Kidney epithelial cell (primary cell): ENCODE measurements at places on chromosomes 6 and 20.
A peak's percentile ranks its signal among the peaks of the same experiment; 100 is the strongest.

DNA sequence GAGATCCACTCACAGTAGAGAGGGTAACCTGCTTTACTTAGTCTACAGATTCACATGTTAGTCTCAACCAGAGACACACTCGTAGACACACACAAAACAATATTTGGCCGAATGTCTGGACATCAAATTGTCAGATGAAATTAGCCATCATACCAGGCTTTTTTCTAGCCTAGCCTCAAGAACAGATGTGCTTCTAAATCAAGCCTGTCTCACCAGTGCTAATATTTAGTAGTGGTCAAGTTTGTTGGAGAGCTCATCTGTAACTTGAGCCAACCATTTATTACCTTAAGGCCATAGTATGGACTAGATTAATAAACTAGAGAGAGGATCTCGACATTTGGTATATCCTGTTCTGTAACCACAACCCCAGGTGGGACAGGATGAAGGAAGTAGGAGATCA is 1118.8 kb upstream of the MAP3K7 start:
- DNase-seq: no peak

GRCh38 chr20:1465470-1466210 is 1.0 kb downstream of the NSFL1C start:
- DNase-seq: no peak

DNA sequence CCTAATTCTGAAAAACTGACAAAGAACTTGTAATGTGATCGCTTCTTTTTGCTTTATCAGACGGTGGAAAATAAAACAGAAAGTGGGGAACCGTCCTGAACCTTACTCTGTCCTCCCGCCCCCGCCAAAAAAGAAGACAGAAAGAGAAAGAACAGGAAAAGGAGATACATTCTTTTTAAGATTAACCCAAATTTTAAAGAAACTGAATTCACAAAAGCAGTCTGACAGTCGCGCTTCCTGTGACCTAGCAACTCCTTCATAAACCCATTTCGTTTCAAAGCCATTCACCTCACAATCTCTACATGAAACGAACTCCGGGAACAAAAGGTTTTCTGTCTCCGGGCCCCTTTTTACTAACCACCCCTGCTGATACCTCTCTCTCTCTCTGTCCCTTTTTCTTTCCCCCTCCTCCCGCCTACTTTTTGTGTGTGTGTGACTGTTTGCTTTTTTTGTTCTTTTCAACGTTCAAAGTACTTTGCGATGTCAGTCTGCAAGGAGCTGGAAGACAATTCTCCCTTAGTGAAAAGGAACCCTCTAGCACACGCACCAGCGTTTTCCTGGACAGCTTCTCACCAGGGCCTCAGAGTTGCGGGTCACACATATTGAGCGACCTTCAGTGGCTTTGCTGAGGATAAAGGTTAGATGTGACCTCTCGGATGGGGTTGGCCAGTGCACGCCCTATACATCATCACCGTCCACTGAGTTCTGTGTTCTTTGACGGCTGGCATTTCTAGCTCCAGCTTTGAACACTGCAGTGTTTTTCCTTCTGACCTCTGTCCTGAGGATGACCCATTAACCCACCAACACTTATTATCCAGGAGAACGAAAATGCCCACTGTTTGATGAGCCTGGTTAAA is 530 bp upstream of the NEDD9 start:
- no peak for DNase-seq

GRCh38 chr20:12660918-12661317 is 347.9 kb upstream of the SPTLC3 start:
- DNase-seq: no peak

GRCh38 chr6:2749969-2750600 is 637 bp downstream of the MYLK4 start:
- no peak for DNase-seq

DNA sequence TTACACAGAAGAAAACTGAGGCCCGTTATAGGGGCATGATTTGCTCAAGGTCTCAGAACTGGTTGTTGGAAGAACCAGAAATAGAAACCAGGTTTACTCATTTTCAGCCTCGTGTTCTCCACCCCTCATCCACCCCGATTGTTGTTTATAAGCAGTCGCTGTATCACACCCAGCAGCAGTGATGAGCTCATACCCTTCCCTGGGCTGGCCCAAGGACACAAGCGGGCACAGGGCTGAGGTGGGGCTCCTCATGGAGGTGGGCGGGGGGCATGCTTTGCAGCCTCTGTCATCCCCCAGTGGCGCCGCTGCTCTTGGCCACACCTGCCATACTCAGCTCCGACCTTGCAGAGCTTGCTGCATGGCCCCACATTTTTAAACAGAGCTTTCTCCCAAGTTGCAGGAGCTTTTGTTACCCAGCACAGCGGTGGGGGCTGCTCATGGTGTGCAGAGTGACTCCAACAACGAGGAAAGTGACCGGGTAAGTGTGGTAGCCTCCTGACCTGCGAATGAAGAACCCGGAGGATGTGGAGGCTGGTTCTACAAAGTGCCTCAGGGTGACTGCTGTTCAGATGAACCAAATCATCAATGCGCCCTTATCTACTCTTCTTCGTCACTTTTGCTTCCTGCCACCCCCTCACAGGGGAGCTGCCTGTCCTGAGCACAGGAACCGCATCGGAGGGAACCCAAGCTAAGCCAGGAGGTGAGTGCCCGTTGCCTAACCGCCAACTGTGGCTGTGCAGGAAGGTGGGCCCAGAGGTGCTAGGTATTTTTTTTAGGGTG is 43.6 kb upstream of the NKX2-2 start:
- no peak for DNase-seq

GRCh38 chr6:26006086-26006939 is 43.7 kb downstream of the TRIM38 start:
- DNase-seq: no peak

- peak; percentile 62 for DNase-seq
These were observed 251.6 kb downstream of the ADGB start for GRCh38 chr6:146850238-146850896.

DNA sequence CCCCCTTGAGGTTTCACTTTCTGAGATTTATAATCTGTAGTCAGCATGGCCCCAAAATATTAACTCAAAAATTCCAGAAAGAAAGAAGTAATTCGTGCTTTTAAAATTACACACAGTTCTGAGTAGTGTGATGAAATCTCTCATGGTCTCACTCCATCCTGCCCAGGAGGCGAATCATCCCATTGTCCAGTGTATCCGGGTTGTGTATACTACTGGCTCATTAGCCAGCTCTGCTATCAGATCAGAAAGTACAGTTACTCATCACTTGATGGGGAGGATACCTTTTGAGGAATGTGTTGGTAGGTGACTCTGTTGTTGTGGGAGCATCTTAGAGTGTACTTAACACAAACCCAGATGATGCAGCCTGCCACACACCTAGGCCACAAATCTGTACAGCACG is 65.2 kb downstream of the CDC5L start:
- DNase-seq: peak; percentile 77

DNA sequence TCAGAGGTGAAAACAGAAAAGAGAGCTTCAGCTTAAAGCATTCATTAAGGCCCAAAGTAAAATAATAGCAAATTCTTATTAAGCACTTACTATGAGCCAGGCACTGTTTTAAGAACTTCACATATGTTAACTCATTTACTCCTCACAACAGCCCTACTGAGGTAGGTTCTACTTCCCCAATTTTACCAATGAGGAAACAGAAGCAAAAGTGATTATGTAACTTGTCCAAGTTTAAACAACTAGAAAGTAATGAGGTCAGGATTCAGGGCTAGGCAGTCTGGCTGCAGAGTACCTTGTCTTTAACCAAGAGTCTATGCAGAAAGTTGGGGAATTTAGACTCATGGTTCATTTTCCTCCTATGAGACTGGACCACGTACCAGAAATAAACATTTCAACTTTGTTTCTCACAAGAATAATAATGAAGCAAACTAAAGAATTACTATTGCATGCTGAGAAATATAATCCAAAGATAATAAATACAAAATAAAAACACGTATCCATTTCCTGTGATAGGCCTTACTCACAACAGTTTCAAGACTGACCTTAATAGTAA is 3.8 kb downstream of the COL21A1 start:
- DNase-seq: no peak

DNA sequence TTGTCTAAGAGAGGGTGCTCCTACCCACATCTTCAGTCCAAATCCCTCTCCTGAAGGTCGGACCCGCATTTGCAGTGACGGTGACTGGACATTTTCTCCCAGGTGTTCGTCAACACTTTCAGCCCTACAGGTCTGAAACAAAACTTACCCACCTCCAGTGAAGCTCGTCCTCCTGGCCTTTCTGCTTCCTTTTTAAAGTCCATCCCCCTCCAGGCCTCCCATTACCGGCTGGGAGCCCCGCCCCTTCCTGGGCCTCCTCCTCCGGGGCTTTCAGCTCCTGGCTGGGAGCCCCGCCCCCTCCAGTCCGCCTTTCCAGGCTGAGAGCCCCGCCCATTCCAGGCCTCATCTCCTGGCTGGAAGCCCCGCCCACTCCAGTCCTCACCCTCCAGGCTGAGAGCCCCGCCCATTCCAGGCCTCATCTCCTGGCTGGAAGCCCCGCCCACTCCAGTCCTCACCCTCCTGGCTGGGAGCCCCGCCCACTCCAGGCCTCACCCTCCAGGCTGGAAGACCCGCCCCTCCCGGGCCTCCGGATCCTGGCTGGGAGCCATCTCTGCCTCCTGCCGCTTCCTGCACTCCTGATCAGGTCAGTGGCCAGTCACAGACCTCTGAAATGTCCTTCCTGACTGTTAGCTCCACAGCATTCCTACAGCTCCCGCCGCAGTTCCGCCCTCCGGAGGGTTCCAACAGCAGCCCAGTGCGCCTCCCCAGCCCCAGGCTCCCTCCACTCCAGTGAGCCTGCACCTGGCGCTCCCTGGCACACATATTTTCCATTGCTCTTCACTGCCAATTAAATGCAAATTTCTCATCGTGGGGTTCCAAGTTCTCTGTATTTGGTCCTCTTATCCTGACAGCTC is 98.5 kb downstream of the LY86 start:
- peak; percentile 78 for DNase-seq

- DNase-seq: no peak
These were observed 212.7 kb upstream of the AGPAT4 start for GRCh38 chr6:161486361-161487216.

- DNase-seq: no peak
These were observed 7.3 kb downstream of the NKAIN2 start for GRCh38 chr6:123810948-123811347.

DNA sequence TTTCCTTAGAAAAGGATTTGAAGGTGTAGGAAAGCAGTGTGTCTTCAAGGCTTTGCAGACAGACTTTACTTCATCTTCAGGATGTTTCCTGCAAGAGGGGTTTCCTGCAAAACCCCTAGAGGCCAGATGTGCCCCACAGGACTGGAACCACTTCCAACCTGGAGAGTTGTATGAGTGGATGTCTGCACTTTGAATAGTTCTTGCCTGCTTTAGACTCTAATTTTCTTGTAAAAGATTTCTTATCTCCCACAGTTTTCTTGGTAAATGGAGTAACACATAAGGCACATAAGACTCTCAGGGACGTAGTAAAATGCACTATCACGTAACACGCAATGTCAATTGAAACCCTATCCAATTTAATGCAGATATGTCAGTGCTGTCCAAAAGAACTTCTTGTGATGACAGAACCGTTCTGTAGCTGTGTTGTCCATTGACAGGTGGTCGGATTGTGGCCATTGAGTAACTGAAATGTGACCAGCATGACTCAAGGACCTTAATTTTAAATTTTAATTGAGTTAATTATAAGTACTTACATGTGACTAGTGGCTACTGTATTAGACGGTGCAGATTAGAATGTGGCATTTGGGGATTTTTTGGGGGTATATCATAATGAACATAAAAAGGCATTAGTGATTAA is 118.7 kb downstream of the JARID2 start:
- DNase-seq: no peak

DNA sequence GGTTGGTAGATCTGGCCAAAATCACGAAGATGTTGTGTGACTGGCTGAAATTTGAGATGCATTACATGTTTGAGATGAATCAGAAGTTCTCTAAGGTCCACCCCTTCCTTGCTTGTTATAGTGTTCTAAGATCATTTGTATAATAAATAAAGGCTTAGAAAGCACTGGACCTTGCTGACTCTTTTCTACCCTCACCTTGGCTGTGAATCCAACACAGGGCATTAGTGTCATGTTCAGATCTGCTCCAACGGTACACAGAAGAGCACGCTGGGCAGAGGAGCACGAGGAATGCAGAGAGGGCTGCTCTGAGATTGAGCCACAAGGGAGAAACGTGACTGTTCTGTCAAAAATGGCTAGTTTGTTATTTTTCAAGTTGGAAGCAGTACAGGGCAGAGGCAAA is 169.5 kb upstream of the HDAC2 start:
- no peak for DNase-seq

- no peak for DNase-seq
These were observed 1.4 kb upstream of the STX11 start for GRCh38 chr6:144148886-144149285.

DNA sequence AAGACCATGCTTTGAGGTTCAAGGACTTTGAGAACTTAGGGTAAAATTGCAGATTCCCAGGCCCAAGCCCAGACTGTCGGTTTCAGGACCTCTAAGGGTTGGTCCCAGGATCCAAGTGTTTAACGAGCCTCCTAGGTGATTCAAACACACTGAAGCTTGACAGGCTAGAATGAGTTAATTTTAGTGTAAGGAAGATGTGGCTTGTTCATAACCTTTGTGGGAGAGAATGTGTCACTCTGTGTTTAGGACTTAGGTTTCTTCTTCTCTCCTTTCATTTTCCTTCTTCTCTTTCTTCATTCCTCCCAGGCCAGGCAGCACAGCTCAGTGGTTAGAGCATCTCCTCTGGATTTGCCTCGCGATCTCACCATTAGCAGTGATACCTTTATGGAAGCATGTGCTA is 104.8 kb upstream of the KCNG1 start:
- no peak for DNase-seq

DNA sequence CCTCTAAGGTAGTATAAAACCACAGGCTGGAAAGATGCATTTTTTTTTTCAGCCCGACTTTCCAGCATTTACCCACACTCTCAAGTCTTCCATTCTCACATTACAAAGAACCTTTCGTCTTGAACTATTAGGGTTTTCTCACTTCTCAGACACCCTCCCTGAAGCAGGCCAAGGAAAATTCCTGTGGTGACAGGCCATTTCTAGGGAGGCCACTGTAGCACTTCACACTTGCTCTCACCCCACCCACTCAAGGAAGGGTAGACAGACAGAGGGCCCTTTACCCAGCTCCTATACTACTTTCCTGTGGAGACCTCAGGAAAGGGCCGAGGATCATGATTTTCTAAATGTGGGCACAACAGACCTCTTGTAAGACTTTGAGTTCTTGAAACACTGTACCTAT is 27.7 kb downstream of the KCNS1 start:
- no peak for DNase-seq

DNA sequence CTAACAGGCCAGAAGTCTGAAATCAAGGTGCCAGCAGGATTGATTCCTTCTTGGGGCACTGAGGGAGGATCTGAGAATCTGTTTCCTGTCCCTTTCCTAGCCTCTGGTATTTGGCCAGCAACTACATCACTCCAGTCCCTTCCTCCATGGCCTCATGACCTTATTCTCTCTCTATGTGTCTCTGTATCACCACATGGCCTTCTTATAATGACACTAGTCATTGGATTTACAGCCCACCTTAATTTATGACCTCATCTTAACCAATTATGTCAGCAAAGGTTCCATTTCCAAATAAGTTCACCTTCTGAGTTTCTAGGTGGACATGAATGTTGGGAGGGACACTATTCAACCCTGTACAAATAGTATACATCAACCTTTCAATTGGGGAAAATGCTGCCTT is 29.3 kb downstream of the SCML4 start:
- no peak for DNase-seq
